A549 treated with CORT108297 at 1 μM for 4 hours (cell line): ENCODE measurements at places on chromosomes 5 and 9. TPM values are rescaled to one million over a fixed set of nuclear protein-coding genes. Genes with fewer than 3 reads are reported as not detected.

Gene KCTD16
- 0.01 to 0.06 TPM (median 0.05 TPM) in 5 replicates for total RNA-seq

Gene PHF24
- 0.03 to 0.18 TPM (median 0.10 TPM) in 5 replicates for total RNA-seq

Gene TAF9
- 120 to 143 TPM (median 124 TPM) in 5 replicates for total RNA-seq

Gene C9orf50
- total RNA-seq: 0.10 to 0.12 TPM in 2 of 5 replicates, not detected in the others

Gene PCDHAC2
- 2.9 to 3.6 TPM (median 3.2 TPM) in 5 replicates for total RNA-seq

Gene NEUROG1
- total RNA-seq: not detected in 5 replicates

Gene CCNJL
- 11.0 to 15.4 TPM (median 13.6 TPM) in 5 replicates for total RNA-seq

Gene GKAP1
- 4.4 to 6.3 TPM (median 5.2 TPM) in 5 replicates for total RNA-seq
